NCI-H1092 treated with DMSO at 0.1 percent for 48 hours (cell line): ENCODE measurements at places on chromosomes 13 and 19.

- DNase-seq: no peak
Measured at GRCh38 chr19:39582442-39582841, 19.9 kb upstream of the LGALS13 start.

- no peak for DNase-seq
Measured at GRCh38 chr13:66659701-66660467, 570.3 kb downstream of the PCDH9 start.

GRCh38 chr19:53311044-53311443 is 22.5 kb upstream of the ZNF845 start:
- DNase-seq: no peak

DNA sequence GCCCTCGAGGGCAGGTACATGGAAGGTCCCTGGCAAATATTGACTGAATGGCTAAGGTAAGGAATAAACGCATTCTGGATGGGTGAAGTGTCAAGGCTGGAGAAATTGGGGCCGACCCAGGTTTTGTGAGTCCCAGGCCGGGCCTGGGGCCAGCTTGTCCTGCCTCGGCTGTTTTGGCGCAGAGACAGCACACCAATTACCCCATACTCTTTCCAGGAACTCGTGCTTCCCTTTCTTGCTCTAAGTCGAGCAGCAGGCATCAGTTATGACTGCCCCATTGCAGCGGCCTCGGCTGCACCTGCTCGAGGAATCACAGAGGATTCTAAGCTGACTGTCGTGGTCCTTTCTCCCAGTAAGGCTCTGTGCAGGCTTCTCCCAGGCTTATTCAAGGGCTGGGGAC is 67.1 kb downstream of the ZNF536 start:
- no peak for DNase-seq

GRCh38 chr13:99834246-99834645 is 137.3 kb downstream of the ZIC5 start:
- DNase-seq: no peak

- no peak for DNase-seq
Measured at GRCh38 chr13:64791373-64791772, 2438.8 kb downstream of the PCDH9 start.

GRCh38 chr13:25186187-25186586 is 14.1 kb upstream of the AMER2 start:
- DNase-seq: no peak

GRCh38 chr13:39311619-39312018 is 273.4 kb downstream of the NHLRC3 start:
- DNase-seq: no peak

DNA sequence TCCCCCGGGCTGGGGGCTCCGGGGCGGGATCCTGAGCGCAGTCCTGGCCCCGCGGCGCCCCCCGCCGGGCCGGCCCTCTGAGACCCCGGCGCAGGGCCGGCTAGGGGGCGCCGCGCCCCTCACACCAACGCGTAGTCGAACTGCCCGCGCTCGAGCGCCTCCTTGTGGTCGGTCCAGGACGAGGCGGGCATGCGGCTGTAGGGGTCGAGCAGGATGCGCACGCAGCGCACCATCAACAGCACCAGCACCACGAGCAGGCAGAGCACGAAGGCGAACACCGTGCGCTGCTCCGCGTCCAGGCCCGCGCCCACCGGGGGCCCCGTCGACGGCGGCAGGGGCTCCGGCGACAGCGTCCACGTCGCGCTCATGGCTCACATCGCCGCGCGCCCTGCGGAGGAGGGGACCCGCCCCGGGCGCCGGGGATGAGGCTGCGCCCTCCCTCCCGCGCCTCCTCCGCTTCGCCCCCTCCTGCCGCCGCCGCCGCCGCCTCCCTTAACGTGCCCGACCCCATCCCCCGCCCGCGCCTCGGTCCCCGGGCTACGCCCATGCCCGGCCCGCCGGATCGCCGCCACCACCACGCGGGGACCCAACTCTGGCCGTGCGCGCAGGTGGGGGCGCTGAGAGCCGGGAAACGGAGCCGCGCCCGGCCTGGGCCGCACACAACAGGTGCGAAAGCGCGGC is 624 bp downstream of the CTXN1 start:
- peak; percentile 75 for DNase-seq

DNA sequence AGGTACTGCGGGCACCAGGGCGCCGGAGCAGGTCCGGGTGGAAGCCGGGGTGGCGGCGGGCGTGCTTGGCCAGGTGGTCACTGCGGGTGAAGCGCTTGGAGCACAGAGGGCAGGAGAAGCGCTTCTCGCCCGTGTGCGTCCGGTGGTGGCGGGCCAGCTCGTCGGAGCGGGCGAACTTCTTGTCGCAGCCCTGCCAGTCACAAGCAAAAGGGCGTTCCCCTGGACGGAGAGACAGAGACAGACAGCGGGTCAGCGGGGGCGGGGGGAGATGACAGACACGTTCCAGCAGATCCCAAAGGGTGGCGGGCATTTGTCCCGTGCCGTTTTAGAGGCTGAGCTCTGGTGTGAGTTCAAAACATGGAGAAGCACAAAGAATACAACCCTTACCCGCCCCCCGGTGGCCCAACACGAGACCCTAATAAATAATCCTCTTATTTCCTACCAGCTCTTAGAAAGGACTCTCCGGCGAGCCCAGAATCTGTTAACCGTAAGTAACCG is 6.3 kb upstream of the REXO1 start:
- no peak for DNase-seq

- no peak for DNase-seq
Measured at GRCh38 chr13:27583645-27584044, 36.7 kb downstream of the LNX2 start.

- peak; percentile 15 for DNase-seq
Measured at GRCh38 chr13:27496536-27497273, 46.3 kb upstream of the MTIF3 start.

DNA sequence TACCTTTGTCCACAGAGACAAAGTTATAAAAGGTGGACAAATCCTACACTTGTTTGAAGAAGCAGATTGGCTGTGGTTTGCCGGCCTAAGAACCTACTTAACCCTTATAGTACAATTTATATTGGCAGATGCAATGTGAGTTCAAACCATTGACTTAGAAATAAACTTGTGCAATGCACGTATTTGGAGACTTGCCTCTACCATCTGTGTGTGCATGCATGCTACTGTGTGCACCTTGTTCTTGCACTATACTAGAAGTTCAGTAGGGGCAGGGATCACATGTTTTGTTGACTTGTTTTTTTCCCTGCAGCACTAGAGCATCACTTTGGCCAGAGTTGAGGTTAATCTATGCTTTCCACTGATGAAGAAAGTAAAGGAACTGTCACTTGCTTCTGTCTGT is 163.1 kb upstream of the SERP2 start:
- no peak for DNase-seq

- DNase-seq: no peak
Measured at GRCh38 chr19:5326986-5327623, 13.5 kb downstream of the PTPRS start.

- peak; percentile 29 for DNase-seq
Measured at GRCh38 chr19:2550431-2551171, 74.7 kb downstream of the GADD45B start.

- DNase-seq: no peak
Measured at GRCh38 chr19:49287141-49287770, 37.7 kb downstream of the SLC6A16 start.

- DNase-seq: no peak
Measured at GRCh38 chr19:48914181-48914580, 14.1 kb downstream of the NUCB1 start.

GRCh38 chr13:40562975-40563349 is 103.5 kb downstream of the FOXO1 start:
- DNase-seq: no peak

DNA sequence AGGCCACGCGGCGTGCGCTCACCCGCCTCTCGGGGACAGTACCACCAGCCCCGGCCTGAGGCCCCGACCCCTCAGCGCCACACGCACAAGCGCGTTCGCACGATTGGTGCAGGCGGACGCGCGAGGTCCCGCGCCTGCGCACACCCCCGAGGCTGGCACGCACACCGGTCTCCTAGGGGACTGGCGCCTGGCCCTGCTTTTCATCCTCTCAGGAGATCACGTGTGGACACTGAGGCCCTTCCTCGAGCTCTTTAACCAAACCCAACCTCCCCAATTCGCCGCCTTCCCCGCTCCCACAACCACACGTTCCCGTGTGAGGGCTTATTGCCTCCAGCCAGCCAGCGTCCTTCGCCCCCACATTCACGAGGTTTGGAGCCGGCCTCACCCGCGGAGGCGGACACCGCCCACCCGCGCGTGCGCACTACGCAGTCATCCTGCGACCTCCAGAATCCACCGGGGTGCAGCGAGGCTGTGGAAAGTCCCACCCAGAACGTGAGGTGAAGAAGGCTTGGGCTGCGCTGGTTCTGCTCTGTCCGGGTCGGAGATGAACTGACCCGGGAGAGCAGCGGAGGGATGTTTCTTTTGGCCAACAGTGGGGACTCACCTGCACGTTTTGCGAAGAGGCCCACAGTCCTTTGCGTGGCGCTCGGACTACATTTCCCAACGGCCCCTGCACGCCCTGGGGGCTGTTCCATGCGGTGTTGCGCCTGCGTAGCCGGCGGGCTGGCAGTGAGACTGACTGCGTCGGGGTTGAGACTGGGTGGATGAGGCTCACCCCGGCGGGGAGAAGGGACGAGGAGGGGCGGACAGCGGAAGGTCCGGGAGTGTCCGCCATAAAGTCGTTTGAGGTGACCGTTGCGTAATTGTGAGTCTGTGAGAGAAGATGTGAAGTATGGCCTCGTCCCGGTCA is 539 bp upstream of the ZNF667 start:
- peak; percentile 87 for DNase-seq

- DNase-seq: no peak
Measured at GRCh38 chr19:15551293-15552004, 43.1 kb downstream of the CYP4F22 start.

- no peak for DNase-seq
Measured at GRCh38 chr13:74162135-74162534, 27.9 kb upstream of the KLF12 start.

DNA sequence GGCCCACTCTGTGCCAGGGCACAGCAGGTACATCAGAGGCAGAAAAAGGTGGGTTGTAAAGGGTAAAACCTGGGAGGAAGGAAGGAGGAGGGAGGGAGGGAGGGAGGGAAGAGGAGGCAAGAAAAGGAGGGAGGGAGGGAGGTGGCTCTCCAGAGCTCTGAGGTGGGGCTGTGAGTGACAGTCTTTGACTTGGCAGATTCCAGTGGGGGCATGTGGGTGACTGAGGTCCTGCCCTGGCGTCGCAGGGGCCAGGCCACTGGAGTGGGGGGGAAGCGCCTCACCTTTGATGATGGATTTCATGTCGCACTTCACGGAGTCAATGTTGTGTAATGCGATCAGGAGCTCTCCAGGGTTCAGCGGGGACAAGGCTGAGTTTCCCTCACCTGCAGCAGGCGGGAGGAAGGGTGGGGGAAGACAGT is 6.0 kb upstream of the RSPH6A start:
- DNase-seq: no peak

DNA sequence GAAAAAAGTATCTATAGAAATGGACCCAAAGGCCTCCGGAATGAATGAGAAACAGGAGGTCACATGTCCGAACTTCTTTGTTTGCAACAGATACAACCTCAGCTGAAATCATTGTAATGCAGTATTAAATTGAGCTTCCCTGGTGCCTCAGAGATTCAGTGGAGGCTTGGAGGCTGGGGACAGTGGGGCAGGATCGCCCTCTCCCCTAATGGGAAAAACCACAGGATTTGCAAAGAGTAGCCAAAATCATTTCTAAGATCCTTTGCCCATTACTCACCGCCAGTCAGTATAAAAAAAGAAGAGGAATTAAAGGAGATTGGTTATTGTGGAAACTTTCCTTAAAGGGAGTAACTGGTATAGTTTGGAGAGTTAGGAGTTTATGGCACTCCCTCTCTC is 30.4 kb upstream of the IRS2 start:
- no peak for DNase-seq

DNA sequence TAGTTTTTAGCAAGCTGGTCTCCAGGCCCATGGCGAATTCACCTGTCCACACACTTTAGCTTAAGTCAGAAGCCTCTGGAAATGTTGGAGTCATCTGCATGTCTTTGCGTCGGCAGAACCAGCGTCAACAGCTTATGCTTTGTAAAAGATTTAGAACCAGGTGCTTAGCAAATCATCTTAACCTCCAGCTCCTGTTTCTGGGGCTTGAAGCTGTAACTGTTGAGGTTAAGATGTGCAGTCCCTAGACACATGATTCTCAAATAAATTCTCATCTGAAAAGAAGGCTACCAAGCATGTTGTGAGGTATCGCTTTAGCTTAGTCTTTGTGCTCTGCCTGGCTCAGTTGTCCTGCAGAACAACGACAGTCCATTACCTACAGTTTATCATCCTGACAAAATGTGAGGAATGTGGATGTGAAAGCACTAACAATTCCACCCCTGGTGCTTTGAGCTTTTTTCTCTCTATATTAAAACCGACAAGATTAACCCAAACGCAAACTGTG is 4.4 kb downstream of the EFNB2 start:
- no peak for DNase-seq

DNA sequence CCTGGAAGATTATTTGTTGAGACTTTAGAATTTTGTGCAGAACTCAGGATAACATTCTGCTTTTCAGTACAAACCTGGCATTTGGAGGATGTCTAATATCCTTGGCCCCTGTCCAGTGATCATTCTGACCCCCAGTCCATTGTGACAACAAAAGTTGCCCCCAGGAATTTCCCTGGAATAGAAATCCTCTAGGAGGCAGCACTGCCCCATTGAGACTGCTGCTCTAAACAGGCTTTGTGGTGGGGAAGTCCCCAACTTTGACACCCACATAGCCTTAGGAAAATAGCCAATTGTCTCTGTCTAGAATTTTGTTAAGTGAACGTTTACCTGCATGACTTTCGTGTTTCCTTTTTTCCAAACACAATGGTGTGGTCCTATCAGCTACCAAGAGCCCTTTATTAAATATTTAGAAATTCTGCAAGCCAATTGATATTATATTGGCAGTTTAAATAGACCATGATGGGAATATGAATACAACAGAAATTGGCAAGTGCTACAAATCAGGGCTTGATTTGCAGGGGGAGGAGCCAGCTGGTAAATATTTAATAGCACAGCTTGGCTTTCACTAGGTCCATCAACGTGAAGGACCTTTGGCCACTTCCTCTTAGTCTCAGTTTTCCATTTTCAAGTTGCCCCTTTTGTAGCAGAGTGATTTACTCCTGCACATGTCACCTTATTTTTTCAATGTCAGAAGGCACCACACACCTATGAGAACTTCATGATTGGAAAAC is 451.7 kb downstream of the EFNB2 start:
- peak; percentile 4 for DNase-seq

GRCh38 chr13:97257800-97258799 is 36.0 kb downstream of the MBNL2 start:
- DNase-seq: no peak

DNA sequence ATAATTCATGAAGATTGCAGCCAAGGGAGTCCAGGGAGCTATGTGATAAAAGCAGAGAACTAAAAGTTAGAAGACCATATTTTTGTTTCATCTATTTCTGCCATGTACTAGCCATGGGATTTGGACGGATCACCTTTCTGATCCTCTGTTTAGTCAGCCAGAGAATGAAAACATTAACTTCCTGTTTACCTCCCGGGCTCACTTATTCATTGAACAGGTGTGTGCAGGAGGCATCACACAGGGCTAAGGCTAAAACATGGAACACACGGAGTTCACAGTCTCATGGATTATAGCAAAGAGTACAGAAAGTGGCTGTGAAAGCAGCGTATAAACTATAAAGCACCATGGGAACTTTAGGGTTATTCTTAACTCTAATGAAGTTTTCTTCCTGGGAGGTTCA is 96.8 kb downstream of the GPR12 start:
- DNase-seq: peak; percentile 56

GRCh38 chr13:39536906-39537305 is 66.1 kb downstream of the LHFPL6 start:
- DNase-seq: peak; percentile 45
